ENCODE measurements at places on chromosomes 5 and 9.

DNA sequence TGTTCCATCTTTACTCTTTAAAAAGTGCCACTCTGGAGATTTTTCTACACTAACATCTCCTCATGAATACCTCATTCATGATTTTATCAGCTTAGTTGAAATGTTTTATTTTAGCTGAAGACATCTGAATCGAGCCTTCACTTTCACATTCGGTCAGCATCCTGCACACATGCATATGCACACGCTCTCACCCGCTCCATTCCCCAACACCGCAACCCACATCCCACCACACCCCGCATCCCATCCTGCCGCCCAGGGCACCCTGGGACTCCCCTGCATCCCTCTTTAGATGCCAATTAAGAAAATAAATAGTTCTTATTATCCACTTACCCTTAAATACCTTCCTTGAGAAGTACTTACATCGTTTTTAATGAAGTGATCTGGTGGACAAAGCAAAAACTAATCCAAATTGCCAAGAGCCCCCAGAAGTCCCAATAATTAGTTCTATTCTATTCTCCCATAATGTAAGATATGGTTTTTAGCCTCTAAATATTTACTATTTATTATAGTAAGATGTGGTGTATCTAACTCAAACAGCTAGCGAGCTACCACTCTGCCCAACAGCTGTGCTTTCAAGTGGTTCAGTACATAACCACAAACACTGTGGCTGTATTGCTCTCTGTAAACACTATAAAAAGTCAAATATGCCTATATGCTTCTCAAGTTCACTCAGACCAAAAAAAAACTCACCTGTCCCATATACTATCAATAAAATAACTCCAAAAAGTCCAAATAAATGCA is 38.2 kb downstream of the GZMK start:
- DNase-seq = peak; percentile 20

GRCh38 chr9:2838371-2839000 is 5.4 kb downstream of the PUM3 start:
- no peak for DNase-seq

DNA sequence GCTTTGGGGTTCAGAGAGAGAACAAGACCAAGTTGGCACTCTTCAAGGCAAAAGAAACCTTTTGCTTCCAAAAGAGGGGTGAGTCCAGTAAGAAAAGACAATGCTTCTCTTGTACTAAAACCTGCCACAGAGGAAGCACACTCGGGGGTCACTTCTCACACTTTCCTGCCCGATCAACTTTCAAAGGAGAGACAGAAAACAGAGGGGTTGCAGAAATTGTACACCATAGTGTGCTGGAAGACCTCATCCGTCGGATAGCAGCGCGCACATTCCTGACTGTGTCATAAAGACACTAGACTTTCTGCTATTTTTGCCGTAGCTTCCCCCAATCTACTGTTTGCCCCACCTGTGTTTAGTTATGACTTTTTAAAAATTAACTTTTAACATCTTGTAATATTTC is 66.9 kb downstream of the OR2K2 start:
- no peak for DNase-seq

DNA sequence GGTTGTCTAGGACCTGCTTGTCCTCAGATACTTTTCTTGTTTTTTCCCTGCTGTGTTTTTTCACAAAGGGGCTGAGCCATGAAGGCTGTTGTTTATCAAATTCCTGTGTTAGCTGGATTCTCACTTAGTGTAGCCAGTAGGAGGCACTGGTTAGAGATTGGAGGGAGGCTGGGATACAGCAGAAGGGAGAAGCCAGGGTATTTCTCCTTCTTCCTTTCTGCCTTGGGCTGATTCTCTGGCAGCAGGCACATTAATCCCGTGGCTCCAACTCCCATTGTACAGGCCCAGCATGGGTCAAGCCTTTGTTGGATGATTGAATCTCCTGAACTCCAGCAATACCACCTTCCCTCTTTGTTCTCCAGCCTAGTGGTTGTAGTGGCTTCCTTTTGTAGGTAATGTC is 46.4 kb upstream of the FAM170A start:
- DNase-seq = no peak

- no peak for DNase-seq
These were observed 68.5 kb downstream of the WWC1 start for GRCh38 chr5:168359820-168360460.

GRCh38 chr5:177109810-177110209 is 23.1 kb downstream of the FGFR4 start:
- DNase-seq = no peak

GRCh38 chr5:34411470-34412346 is 244.4 kb upstream of the RAI14 start:
- no peak for DNase-seq

GRCh38 chr9:107153336-107153735 is 129.7 kb upstream of the RAD23B start:
- no peak for DNase-seq

DNA sequence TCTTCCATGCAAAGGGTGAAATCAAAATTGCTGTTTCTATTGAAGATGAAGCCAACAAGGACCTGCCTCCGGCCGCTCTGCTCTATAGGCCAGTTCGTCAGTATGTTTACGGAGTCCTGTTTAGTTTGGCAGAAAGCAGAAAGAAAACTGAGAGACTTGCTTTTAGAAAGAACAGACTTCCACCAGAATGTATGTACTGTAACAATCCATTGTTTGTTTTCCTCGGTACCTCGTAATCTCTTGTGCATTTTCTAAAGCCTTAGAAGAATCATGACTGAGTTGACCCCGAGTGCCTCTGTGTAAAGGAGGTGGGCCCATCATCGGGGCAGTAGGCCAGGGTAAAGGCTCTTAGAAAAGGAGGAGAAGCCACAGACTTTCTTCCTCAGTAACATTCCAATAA is 44.2 kb upstream of the PHF2 start:
- no peak for DNase-seq

DNA sequence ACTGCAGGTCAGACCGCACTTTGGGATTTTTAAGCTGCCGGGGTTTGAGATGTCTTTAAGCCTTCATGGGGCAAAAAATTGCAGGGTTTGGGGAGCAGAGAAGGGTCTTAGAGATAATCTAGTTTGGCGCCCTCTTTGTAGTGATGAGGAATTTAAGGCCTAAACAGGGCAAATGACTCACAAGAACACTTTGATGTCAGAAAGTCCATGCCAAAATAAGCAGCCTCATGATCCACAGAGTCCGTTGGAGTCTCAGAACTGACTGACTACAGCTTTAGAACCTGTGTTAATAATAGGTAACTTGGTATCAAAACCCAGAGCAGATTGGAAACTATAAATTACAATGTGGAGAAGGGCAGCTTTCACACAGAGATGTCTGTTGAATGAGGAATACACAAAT is 35.9 kb upstream of the PTGS1 start:
- no peak for DNase-seq

DNA sequence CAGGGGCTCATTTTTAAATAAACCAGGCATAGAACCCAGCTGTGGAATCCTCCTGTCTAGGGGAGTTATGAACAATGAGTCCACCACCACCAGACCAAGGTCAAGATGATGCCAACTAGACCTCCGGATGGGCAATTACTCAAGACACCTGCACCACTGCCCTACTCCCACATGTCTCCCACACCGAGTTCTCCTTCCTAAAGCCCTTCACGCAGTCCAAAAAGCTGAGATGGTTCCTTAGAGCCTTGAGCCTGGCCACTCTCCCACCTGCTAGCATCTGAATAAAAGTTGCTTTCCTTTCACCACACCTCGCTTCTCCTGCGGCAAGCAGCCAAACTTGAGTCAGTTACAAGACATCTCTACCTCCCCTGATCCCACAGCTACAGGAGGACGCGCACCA is 15.4 kb upstream of the PPP1R26 start:
- DNase-seq = no peak

GRCh38 chr9:89988458-89988857 is 383.6 kb downstream of the GADD45G start:
- no peak for DNase-seq

- DNase-seq = no peak
These were observed 2.8 kb downstream of the ATP6V1G1 start for GRCh38 chr9:114590328-114590727.

- DNase-seq = no peak
These were observed 200.3 kb downstream of the TRPM3 start for GRCh38 chr9:70921136-70921535.

GRCh38 chr5:128274441-128274840 is 190.9 kb downstream of the SLC12A2 start:
- no peak for DNase-seq

DNA sequence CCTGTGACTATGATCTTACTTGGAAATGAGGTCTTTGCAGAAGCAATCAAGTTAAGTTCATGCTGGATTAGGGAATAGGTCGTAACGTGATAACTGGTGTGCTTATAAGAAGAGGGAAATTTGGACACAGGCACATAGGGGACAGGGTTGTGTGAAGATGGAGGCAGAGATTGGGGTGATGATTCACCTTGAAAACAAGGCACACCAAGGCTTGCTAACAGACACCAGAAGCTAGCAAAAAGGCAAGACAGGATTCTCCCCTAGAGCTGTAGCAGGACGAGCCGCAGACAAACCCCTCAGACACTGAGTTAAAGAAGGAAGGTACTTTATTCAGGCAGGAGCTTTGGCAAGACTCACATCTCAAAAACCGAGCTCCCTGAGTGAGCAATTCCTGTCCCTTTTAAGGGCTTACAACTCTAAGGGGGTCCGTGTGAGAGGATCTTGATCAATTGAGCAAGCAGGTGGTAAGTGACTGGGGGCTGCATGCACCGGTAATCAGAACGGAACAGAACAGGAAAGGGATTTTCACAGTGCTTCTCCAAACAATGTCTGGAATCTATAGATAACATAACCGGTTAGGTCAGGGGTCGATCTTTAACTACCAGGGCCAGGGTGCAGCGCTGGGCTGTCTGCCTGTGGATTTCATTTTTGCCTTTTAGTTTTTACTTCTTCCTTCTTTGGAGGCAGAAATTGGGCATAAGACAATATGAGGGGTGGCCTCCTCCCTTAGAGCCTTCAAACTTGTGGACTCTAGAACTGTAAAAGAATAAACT is 57.5 kb upstream of the S1PR3 start:
- DNase-seq = no peak

- DNase-seq = no peak
These were observed 111.0 kb downstream of the DMAC1 start for GRCh38 chr9:7688626-7689025.

DNA sequence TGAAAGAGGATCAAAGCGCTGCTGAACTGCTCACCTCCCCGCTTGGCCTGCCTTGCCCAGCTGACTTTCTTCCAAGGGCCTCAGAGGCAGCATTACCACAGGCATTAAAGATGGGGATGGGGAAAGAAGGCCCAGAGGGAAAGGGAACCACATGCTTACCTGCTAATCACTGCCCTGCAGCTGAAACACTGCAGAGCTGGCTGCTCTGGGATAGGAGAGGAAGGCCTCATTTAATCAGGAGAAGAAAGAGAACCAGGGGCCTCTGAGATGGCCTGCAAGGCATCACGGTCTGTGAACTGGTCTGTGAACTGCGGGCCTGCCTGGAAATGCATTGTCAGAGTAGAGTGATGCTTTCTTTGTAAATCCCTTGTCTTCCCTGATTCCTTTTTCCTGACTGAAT is 44.8 kb downstream of the PTCD2 start:
- no peak for DNase-seq

DNA sequence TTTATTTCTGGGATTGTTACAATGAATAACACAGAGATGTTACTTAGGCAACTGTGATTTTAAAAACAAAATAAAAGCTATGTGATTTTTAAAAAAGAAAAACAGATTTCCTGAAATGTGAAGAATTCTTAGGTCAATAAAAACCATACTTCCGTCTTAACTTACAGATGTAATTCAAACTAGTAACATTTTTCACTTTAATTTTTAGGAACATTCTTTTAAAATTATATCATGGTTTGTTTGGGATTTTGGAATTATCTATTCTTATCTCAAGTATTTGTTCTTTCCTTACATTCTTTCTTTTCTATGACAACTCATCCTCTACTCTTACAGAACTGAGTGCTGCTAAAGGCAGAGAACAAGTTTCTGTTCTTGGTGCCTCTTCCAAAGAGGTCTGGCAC is 159.5 kb downstream of the RAPGEF6 start:
- no peak for DNase-seq

DNA sequence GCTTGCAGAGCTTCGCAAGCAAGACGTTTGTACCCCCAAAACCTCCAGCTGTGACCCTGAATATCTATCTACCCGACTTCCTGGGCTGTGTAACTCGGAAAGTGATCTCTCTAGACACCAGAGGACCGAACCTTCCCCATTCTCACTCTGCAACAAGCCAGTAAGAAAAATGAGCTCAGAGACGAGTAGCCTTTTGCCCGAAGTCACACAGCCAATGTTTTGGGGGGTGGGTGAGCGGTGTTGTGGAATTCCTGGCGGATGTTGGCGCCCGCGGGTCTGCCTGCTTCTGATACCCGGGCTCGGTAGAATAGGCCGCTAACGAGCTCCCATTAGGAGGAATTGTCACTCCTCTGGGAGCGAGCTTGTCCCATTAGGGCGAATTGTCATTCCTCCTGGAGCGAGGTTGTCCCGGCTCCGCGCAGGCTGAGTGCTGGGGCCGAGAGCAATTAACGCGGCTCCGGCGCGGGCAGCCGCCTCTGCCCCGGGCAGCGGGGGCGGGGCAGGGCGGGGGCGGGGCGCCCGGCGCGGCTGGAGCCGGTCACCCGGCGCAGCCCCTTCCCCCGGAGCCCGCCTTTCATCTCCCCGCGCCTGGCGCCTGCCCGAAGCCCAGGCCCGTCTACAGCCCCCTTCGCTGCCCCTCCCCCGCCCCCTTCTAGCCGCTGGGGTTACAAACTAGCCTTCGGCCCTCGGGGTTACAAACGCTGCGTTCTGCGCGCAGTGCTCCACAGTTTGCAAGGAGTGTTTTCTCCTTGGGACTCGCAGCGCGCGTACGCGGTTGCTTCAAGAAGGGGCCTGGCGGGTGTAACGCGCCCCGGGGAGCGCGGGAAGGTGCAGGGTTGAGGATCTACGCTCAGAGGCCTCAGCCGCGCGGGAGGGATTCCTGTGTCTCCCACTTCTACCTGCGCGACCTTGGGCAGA is 3.5 kb upstream of the MSX2 start:
- no peak for DNase-seq

GRCh38 chr9:130139251-130139650 is 33.0 kb upstream of the NCS1 start:
- DNase-seq = no peak

DNA sequence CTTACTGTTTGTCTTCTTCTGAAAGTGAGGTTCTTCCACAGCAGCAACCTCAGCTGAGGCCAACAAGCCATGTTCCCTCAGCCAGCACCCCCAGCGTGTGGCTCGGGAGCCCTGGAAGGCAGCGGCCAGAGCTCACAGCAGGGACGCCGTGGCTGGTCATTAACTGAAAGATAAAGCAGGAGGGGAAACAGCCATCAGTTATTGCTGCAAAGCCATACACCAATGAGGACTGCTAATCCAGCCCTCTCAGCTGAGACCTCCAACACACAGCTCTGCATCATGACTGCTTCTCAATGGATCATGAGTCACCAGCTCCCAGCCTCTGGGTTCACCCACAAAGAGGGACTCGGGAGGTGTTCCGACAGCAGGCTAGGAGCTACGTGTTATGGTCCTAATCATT is 24.3 kb downstream of the ABCA1 start:
- no peak for DNase-seq

DNA sequence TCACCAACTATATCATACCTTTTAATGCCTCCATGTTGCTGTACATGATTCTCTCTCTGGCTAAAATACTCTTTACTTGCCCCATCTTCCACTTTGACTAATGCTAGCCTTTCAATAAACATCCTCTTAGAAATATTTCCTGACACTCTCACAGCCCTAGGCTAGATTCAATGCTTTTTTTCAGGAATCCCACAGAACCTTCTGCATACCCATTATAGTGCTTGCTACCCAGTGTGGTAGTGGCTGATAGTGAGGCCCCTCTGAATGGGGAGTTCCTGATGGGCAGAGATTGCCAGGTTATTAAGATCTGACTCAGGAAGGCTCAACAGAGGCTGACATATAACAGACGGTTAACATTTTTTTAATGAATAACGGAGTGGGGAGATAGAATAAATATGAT is 11.6 kb downstream of the SSBP2 start:
- no peak for DNase-seq

GRCh38 chr5:94847019-94847418 is 228.6 kb downstream of the SLF1 start:
- DNase-seq = no peak

Measured in NCI-H510A (cell line).